Stimulated activated CD4-positive, alpha-beta T cell treated with anti-CD3 and anti-CD28 coated beads, Interleukin-1b, Interleukin-23, amount 100 ng/mL, for 4 hours (primary cell): ENCODE measurements at places on chromosomes 5 and 9.

DNA sequence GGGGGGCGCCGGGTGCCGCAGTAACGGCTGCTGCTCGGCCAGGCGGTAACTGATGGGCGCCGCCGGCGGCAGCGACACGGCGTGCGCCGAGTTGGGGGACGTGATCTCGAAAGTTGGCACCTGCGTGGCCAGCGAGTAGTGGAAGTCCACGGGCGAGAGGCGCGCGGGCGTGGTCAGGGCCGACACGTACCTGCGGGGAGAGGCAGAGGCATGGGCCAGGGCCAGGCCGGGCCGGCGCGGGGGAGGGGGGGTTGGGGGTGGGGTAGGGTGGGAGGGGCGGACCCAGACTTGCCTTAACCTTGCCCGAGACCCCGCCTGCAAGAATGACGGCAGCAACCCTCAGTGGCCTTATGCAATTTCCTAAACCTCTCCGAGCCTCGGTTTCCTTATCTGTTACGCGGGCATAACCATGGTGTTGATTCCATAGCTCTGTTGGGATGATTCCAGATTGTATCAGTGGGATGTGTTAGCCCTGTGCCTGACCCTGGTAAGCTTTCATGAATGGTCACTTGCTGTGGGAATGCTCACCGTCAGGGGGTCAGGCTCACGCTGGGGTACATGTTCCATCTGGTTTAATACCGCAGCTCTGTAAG lies 53.0 kb downstream of the PSD2 start:
- DNase-seq = peak; percentile 14

GRCh38 chr5:67679184-67679841 lies 482.7 kb upstream of the CD180 start:
- no peak for DNase-seq

- no peak for DNase-seq
Observed at GRCh38 chr5:16505140-16505891, 39.7 kb upstream of the ZNF622 start.

GRCh38 chr5:164735334-164735733 lies 1229.9 kb downstream of the MAT2B start:
- DNase-seq = no peak

- no peak for DNase-seq
Observed at GRCh38 chr5:138706655-138707480, 46.4 kb upstream of the CTNNA1 start.

DNA sequence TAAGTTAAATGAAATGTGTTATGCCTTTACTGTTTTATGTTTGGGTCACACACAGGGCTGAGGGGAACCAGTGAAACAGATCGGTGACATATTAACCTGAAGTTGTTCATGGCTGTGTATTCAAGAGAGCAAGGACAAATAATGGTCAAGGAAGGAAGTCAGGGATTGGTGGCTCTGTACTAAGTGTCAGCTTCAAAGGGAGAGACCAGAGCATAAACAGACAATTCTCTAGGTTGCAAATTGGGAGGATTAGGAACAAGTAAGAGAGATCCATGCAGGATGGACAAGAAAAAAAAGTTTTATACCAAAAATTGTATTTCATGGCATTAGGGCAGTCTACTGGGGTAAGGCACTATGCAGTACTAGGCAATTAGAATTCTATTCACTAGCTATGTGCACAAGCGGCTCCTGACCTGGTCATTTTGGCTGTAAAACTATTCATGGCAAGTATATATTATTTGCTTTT lies 156.3 kb downstream of the PLPPR1 start:
- no peak for DNase-seq

DNA sequence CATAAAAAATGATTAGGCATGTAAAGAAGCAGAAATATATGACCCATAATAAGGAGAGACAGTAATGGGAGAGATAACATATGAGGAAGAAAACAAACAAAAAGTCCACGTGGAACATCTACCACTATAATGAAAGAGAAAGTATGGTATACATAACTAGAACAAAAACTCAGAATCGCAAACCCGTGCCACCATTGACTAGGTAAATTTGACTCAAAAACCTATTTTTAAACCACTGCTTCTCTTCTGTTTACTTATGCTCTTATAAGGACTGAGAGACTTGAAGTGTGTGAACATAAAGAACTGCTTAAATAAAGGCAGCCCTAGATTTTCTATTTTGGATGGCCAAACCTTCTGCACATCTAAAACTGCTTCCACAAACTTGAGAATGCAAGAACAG lies 330.7 kb downstream of the CAAP1 start:
- no peak for DNase-seq

- DNase-seq = no peak
Observed at GRCh38 chr5:150562832-150563231, 54.9 kb downstream of the NDST1 start.

DNA sequence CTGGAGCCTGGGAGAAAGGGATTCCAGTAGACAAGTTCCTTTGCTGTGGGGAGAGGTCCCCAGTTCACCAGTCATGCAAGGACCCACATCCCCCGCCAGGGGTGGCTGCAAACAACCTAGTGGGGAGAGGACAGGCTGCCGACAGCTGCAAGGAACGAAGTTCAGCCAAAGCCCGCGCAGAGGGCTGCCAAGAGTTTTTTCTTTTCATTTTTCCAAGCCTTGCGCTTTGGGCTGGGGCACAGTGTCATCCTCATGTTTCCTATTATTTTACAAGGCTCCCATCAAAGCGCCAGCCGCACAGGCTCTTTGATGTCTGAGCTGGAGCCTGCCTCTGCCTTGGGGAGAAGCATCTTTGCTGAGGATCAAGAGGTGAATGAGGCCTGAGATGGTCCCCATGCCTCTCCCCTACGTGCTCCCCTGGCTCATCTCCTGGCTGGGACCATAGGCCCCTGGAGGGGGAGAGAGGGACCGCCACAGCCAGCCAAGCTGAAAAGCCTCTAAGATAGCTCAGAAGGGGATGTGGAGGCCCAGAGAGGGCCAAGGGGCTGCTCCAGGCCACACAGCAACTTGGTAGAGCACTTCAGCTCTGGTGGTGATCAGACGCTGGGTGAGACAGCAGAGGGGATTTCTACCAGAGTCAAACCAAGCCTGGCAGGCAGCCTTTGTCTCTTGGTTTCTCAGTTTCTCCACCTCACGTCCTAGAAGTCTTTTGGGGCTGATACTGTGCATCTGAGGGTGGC lies 50.4 kb upstream of the SYNPO start:
- no peak for DNase-seq

GRCh38 chr5:155508673-155509072 lies 495.1 kb downstream of the KIF4B start:
- no peak for DNase-seq

DNA sequence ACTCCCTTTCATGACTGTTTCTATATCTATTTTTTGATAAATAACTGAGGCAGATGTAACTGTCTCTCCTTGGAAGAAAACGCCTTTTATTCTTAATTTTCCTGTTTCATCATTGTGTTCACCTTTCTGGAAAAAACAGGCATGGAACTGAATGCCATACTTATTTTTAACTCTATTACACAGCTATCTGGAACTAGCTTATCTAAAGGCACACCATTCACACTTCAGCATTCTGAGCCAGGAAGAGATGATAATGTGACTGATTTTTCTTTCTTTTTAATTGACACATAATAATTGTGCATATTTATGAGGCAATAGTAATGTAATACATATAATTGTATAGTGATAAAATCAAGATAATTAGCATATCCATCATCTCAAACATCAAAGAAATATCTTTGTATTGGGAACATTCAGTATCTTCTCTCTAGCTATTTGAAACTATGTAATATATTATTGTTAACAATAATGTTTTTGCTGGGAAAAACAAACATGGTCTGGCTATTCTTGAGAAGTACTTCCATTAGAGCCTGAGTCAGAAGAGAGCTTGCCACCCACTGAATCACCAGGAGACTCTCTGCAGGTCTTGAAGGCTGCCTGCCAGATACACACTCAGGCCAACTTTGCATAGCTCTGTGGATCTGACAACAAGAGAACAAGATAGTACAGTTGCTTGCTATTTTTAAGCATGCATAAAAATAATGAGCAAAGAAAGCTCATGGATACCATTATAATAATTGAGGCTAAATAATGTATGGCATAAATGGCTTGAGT lies 501.0 kb upstream of the EDIL3 start:
- DNase-seq = no peak

DNA sequence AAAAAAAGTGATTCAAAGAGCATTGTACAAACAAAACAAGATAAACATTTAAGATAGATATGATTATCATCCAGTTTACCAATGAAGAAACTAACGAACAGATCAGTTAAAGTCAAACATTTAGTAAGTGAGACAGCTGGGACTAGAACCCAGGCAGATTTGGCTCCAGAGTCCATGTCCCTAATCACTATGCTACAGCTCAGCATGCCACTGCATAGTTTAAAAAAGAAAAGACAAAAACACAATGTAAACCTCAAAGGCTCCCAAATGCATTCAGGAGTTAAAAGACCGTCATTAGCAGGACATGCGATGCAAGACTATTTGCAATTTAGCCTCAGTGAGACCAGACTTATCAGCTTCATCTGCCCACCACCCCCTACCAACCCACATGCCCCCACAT lies 36.8 kb downstream of the DENND1A start:
- DNase-seq = no peak

GRCh38 chr5:169655353-169655752 lies 18.3 kb downstream of the DOCK2 start:
- DNase-seq = no peak

DNA sequence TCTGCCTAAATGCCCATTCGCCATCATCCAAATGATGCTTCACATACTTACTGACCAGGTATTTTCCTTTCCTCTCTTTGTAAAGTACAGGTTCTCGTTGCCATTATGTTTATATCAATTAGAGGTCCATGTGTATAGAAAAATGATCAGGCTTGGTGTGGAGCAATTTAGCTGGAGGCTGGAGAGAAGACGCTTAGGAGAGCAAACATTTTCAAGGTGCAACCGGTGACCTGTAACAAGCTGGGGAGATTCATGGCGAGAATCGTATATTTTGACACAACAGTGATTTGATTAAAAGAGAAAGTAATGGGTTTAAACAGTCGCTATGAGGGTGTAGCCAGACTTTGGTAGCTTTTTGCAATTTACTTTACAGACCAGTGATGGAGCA lies 170.9 kb upstream of the TBCA start:
- DNase-seq = no peak

DNA sequence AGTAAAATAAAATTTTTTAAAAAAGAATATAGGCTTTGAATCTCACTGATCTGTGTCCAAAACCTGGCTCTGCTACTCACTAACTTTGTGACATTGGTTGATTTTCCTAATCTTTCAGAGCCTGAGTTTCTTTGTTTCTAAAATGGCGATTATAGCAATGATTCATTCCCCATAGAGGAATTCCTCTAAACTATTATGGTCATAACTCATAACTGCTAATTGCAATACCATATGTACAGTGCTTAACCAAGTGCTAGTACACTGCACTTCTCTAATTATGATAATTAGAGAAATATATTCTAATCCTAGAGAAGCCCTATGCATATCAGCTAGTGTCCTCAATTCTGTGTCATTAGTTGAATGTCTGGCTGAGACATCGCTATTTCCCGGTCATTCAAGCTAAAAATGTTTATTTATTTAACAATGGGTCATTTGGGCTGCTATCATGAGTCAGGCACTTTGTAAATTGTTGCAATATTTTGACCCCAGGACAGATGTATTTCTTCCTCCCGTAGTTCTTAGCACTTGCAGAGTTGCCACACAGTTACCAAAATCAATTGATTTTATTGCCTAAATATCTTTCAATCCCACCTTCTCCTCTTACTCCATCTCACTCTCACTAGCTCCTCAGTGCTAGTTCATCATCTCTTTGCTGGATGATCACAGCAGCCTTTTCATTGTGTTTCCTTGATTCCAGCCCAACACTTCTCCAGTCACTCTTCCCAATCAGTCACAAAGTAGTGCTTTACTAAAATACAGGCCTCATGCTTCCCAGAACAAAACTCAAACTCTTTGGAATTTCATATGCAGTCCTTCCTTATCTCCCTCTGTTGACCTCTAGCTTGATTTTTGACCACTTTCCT lies 200.9 kb upstream of the PAPPA start:
- no peak for DNase-seq

DNA sequence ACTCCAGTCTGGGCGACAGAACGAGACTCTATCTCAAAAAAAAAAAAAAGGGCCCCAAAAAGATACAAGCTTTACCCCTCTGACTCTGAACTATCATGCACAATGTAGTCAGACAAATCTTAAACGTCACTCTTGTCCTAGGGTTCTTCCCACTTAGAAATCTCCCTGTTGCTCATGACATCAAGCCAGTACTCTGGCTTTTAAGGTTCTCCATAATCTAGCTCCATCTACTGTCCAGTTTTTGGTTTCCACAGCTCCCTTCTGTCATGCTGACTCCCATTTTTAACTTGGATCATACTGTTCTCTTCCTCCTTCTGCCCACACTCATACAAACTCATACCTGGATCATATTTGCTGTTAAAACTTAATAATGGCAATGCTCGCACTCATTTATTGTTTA lies 156.7 kb upstream of the TLX3 start:
- DNase-seq = no peak

DNA sequence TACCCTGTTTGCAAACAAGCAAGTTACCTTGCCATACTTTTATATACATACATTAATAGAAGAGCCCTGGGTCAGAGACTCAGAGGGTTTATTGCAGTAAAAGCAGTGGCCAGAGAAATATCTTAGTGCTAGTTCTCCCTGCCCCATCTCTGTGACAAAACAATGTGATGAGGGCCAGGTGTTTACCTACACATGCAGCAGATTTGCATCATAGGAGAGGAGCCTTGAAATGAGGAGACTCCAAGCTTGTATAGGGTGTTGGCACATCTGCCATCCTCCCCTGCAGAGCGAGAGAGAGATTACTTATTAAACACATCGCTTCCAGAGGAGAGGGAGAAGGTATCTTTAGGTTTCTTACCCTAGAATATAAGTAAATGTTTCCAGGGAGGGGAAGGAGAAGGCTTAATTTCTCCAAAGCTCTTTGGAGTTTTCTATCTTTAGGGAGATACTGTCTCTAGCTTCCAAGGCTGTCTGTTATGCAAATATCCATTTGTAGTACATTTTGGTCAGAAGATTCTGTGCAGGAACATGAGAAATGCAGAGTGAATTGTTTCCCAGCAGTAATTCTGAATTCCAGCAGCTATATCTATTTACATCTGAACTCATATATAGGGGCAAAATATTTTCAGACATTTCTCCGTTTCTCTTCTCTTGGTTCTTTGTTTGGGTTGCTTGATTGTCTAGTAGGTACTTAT lies 15.7 kb downstream of the FER start:
- DNase-seq = no peak
